ENCODE measurements at places on chromosomes 4 and X. TPM values are rescaled to one million over a fixed set of nuclear protein-coding genes. Genes with fewer than 3 reads are reported as not detected.

GRCh38 chrX:42714981-42715700 lies 62.8 kb downstream of the PPP1R2C start:
- peak; percentile 34 for DNase-seq

DNA sequence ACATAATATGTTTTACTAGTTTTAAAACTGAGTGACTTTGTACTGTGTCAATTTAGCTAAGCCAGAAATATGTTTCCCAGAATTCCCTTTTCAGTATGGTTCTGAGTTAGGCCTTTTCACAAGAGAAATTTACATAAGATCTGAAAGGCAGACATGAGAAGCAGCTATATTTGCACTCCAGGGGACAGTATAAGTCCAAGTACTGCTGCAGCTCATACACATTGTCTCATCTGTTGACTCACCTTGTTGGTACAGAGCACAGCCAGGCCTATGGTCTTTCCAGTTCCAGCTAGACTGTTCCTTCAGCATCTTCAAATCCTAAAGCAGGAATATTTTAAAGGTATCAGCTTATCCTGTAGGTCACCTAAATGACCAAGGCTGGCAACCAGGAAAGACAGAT lies 53.5 kb downstream of the BMP3 start:
- no peak for DNase-seq

GRCh38 chr4:88693792-88694191 lies 3.8 kb downstream of the NAP1L5 start:
- no peak for DNase-seq

GRCh38 chr4:170721812-170722373 lies 632.1 kb upstream of the AADAT start:
- DNase-seq, result no peak

- DNase-seq, result peak; percentile 8
Measured at GRCh38 chrX:31099536-31100090, 27.8 kb upstream of the FTHL17 start.

DNA sequence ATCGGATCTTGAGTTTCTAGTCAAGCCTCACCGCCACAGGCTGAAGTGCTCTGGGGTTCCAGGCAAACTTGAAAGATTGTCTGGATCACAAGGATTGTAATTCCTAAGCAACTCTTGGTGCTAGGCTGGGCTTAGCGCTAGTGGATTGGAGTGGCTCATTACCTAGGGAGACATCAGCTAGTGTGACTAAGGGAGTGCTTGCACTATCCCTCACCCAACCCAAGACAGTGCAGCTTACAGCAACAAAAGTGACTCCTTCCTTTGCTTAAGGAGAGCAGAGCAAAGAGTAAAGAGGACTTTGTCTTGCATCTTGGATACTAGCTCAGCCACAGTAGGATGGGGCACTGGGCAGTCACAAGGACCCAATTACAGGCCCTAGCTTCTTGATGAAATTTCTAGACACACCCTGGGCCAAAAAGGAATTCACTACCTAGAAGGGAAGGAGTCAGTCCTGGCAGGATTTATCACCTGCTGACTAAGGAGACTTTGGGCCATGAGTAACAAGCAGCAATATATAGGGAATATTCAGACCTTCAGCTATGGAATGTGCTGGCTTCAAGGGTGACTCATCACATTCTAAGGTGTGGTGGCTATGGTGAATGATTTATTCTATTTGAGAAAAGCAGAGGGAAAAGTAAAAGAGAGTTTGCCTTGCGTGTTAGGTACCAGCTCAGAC lies 1212.4 kb downstream of the PCDH18 start:
- DNase-seq, result no peak

- peak; percentile 39 for DNase-seq
Measured at GRCh38 chr4:122921971-122922876, at the start of gene NUDT6. Gene NUDT6, minus strand, starts transcription at chr4:122922597. Its CDS starts 25 bp downstream, at chr4:122922572.

GRCh38 chr4:7854697-7855370 lies 84.8 kb downstream of the AFAP1 start:
- peak; percentile 82 for DNase-seq

- DNase-seq, result no peak
Measured at GRCh38 chrX:153551135-153551534, 33.7 kb downstream of the ATP2B3 start.

DNA sequence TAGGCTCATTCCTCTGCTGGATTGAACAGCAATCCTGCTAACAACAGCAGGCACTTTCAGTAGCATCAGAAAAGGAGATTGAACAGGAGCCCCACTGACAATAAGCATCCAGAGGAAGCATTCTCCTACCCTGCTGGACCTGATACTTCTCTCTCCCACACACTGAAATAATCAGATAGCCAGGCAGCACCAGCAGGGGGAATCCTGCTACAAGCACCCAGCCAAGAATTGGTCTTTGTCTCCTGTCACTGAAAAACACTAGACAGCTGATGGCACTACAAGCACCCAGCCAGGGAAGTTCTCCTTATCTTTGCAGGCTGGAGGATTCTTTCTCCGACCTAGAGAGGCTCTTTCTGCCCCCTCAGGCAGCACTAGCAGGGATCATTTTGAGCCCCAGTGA lies 444.3 kb upstream of the GRIA3 start:
- no peak for DNase-seq

GRCh38 chrX:4175221-4175620 lies 461.8 kb upstream of the PRKX start:
- DNase-seq, result no peak

DNA sequence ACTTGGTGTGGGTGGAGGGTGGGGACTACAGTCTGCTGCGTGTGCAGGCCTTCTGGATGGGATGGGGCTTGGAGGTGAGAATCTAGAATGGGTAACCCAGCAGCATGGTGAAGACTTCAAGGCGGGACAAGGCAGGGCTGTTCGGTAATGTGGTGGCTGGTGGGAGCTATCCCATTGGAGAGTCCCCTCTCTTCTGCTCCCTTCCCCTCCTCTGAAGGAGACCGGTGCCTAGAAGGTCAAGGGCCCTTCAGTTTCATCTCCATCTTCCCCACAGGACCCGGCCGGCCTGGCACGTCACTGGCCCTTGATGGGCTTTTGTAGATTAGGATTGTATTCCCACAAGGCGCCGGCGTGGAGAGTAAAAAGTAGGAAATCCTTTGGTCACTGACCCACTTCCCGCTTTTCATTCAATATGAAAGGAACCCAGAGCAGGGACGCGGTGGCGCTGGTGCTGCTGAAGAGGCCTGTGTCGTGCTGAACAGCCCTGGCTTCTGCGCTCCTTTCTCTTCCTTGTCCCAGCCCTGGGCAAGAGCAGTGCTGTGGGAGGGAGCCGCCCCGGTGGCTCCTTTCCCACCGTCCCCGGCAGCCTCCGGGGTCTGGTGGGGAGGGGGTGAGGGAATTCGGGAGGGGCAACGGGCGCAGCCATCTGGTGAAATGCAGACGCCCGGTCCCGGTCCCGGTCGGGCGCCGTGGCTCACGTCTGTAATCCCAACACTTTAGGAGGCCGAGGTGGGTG lies 7.3 kb upstream of the HMGB3 start:
- DNase-seq, result no peak

DNA sequence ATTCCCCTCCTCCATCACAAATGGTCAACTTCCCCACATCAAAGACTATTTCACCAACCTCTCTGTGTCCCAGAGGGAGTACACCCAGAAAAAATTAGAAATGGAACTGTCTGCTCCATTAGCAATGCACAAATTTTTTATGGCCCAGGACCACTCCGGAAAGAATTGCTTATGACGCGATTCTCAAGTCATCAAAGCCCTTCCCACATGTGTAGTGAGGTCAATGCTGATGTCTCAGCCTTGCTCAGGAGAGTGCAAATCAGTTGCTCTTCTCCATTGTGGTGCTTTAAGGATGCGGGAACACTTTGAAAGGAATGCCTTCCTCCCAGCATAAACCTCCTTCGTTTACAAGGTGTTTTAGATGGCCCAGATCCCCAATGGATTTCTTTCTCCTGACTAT lies 518.3 kb downstream of the PPARGC1A start:
- DNase-seq, result no peak

GRCh38 chr4:25212822-25213221 lies 21.0 kb upstream of the PI4K2B start:
- no peak for DNase-seq

GRCh38 chr4:87240341-87240740 lies 19.9 kb upstream of the KLHL8 start:
- no peak for DNase-seq

GRCh38 chr4:336099-336892 lies 1.3 kb upstream of the ZNF141 start:
- DNase-seq, result no peak

- DNase-seq, result no peak
Measured at GRCh38 chr4:153217440-153217839, 13.2 kb downstream of the TRIM2 start.

DNA sequence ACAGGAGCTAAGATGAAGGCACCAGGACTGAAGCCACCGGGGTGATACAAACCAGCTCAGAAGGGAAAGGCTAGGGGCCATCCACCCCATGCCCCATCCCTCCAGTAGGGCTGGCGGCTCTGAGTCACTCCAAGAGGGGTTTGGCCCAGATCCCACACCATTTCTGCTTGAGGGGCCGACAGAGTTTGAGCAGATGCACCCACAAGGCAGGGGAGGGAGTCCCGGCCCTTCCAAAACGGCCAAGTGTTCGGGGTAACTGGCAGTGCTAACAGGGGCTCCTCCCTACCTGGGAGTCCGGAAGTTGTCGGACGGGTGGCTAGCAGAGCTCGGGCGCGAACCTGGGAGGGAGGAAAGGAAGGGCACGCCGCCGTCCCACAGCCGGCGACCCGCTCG lies 412 bp downstream of the SLC10A3 start:
- peak; percentile 22 for DNase-seq

- no peak for DNase-seq
Measured at GRCh38 chr4:100087743-100088142, 102.5 kb downstream of the DDIT4L start.

- no peak for DNase-seq
Measured at GRCh38 chr4:125123570-125124109, 191.1 kb upstream of the FAT4 start.

DNA sequence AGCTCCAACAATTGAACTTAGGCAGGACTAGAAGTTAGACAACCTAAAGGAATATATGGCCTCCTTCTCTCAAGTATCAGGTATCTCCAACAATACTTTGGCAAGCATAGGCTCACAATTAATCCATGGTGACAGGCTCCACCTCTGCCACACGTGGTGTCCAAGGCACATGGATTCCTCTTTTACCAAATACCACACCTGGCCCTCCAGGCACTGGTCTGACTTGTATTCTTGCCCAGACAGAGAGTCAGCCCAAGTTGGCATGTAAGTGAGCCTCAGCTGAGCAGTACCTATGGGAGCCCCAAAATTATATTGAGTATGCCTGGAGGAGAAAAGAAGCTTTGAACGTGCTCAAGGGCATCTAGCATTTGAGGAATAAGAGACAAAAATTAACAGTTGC lies 19.6 kb downstream of the SRPX2 start:
- no peak for DNase-seq

DNA sequence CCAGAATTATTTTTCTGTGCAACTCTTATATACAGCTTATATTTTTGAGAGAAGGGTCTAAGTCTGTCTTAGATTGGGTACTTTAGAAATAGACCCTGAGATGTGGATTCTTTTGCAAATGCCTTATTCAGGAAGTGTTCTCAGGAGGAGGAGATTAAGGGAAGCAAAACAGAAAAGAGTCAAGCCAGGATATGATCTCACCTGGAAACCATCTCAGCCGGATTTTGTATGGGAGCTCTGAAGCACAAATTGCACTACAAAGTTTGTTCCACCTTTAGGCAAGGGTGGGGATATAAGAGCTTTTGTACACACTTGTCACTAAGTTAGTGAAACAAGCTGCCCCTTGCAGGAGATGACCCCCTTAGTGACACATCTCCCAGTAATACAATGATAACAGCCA lies 121.2 kb upstream of the GRPR start:
- no peak for DNase-seq

DNA sequence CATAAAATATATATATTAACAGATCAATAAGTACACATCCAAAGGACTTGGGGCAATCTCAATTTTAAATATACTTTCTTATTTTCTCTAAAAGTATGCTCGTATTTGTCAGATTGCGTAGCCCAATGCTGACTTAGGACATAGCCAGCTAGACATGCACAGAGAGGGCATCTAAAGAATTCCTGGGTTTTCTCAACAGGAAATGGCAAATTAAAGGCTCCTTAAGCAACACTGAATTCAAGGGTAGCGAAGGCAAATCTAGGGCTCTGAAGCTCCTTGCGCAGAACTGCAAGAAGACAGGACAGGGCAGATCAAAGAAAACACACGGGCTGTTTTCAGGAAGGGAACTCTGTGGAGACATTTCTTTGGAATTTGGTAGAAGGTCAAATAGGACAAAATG lies 94.6 kb upstream of the FTHL17 start:
- DNase-seq, result no peak

- DNase-seq, result no peak
Measured at GRCh38 chr4:73856518-73856917, 3.4 kb downstream of the PF4V1 start.

- no peak for DNase-seq
Measured at GRCh38 chr4:4693258-4693657, 151.4 kb upstream of the STX18 start.

GRCh38 chr4:102684610-102685052 lies 76.1 kb downstream of the MANBA start:
- no peak for DNase-seq

DNA sequence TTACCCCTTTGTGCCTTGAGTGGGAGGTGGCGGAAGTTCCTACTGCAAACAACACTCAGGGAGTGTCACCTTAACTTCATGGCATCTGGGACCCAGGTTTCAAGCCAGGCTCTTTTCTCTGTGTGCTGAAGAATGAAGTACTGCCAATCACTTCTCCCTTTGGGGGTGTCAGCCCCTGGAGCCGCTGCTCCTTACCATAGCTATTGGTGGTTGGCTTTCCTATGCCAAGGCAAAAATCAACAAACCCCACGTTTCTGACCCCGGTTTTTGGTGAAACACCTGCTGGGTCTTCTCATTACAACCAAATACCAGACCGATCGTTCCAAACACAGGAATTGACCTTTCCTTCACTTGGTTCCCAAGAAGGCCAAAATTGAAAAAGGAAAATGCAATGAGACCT lies 19.7 kb upstream of the SLC2A9 start:
- no peak for DNase-seq

DNA sequence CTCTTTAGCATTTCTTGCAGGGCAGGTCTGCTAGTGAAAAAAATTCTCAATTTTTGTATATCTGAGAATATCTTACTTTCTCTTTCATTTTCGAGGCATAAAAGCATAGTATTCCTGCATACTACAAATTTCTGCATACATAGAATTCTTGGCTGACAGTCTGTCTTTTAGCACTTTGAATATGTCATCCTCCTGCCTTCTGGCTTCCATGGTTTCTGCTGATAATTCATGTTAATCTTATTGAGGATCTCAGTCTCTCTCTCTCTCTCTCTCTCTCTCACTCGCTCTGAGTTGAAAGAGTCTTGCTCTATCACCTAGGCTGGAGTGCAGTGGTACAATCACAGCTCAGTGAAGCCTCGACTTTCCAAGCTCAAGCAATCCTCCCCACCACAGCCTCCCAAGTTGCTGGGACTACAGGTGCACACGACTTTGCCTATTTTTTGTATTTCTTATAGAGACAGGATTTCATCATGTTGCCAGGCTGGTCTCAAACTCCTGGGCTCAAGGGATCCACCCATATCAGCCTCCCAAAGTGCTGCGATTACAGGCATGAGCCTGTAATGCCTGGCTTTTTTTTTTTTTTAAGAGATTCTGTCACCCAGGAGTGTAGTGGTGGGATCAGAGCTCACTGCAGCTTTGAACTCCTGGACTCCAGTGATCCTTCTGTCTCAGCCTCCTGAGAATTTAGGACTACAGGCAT lies 161.3 kb downstream of the FNIP2 start:
- DNase-seq, result no peak

The PRDM8 gene
- 5.2 TPM for total RNA-seq

The LUZP4 gene
- not detected for total RNA-seq

The MXRA5 gene
- not detected for total RNA-seq

The DCX gene
- not detected for total RNA-seq

The RNF212 gene
- 3.2 TPM for total RNA-seq

The IGSF1 gene
- not detected for total RNA-seq

Data from activated CD4-positive, alpha-beta T cell treated with anti-CD3 and anti-CD28 coated beads, Interleukin-2, amount 10 ng/mL, durations not matched to agents 7 days and 5 days (primary cell).